Breast epithelium (tissue), 4 donors: ENCODE measurements at places on chromosomes 4 and X. TPM values are rescaled to one million over a fixed set of nuclear protein-coding genes. Genes with fewer than 3 reads are reported as not detected.

DNA sequence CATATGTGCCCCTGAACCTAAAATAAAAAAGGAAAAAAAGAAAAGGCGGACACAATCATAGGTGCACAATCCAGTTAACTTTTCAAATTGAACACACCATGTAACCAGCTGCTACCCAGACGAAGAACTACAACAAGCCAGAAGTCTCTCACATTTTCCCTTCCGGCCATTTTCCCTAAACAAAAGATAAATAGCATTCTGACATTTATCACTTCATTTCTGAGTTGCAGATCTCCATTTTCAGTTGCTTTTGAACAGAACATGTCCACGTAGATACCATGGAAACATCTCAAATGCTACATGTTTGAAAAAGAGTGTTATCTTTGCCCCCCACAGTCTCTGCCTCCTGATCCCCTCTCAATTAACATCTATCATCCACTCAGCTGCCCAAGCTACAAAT lies 29.2 kb upstream of the CABS1 start:
- DNase-seq, result no peak

- DNase-seq, result no peak
Observed at GRCh38 chr4:26621366-26621765, 37.5 kb downstream of the TBC1D19 start.

DNA sequence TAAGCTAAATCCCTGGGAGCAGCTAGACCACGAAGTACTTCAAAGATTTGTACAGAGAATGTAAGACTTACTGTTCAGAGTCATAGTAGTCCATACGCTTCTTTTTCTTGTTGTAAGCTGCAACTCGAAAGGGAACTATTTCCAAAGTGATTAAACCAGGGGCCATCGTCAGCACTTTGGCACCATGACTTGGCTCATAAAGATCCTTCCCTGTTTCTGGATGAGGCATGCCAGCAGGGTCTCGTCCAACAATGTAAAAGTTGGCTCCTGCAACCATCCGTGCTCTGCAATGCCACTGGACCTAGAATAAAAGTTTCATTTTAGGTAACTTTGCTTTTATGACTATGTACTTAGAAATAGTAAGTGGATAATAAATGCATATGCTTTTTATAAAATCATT lies 88.5 kb downstream of the PAPSS1 start:
- DNase-seq, result no peak

GRCh38 chr4:187908079-187908561 lies 87.5 kb upstream of the ZFP42 start:
- DNase-seq, result no peak

DNA sequence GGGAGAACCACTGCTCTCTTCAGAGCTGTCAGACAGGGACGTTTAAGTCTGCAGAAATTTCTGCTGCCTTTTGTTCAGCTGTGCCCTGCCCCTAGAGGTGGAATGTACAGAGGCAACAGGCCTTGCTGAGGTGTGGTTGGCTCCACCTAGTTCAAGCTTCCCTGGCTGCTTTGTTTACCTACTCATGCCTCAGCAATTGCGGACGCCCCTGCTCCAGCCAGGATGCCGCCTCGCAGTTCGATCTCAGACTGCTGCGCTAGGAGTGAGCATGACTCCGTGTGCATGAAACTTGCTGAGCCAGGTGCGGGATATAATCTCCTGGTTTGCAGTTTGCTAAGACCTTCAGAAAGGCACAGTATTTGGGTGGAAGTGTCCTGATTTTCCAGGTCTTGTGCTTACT lies 70.9 kb downstream of the MAGEB5 start:
- DNase-seq, result no peak

- no peak for DNase-seq
Observed at GRCh38 chr4:182918044-182918607, 940 bp upstream of the DCTD start.

DNA sequence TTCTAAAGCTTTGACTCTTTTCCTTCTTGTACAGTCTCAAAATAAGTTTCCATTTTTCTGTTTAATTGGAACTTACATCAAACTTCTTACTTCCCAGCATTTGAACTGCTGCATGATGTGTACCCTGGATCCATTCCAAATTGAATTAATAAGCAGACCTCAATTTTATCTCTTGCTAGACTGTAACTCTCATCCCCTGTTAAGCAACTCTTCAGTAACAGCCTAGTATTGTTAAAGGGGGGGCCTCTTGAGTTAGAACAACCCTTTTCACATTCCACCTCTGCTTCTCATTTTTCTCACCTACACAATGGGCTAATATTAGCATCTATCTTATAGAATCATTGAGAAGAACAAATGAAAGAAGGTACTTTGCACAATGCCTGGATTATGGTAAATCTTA lies 169.4 kb downstream of the IL1RAPL1 start:
- no peak for DNase-seq

DNA sequence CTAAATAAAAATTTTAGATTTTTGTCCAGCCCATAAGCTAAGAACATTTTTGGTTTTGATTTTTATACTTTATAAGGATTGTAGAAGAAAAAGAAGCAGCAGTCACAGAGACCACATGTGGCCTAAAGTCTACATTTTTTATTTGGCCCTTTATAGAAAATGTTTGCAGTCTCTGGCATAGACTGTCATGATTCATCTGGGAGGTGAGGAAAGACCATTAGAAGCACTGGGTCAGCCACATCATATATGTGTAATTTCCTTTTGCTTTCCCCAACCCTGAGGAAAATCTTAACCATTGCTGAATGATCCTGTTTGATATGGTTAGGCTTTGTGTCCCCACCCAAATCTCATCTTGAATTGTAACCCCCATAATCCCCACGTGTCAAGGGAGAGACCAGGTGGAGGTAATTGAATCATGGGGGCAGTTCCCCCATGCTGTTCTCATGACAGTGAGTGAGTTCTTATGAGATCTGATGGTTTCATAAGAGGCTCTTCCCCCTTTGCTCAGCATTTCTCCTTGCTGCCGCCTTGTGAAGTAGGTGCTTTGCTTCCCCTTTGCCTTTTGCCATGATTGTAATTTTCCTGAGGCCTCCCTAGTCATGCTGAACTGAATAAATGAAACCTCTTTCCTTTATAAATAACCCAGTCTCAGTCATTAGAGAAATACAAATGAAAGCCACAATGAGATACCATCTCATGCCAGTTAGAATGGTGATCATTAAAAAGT lies 12.1 kb upstream of the COPS4 start:
- DNase-seq, result no peak

GRCh38 chr4:4866124-4866865 lies 6.8 kb downstream of the MSX1 start:
- DNase-seq, result no peak

GRCh38 chrX:119273420-119274192 lies 37.5 kb downstream of the PGRMC1 start:
- DNase-seq, result no peak

GRCh38 chr4:73684097-73684496 lies 56.3 kb upstream of the CXCL8 start:
- no peak for DNase-seq

- DNase-seq, result no peak
Observed at GRCh38 chr4:3414421-3415279, 27.1 kb upstream of the HGFAC start.

DNA sequence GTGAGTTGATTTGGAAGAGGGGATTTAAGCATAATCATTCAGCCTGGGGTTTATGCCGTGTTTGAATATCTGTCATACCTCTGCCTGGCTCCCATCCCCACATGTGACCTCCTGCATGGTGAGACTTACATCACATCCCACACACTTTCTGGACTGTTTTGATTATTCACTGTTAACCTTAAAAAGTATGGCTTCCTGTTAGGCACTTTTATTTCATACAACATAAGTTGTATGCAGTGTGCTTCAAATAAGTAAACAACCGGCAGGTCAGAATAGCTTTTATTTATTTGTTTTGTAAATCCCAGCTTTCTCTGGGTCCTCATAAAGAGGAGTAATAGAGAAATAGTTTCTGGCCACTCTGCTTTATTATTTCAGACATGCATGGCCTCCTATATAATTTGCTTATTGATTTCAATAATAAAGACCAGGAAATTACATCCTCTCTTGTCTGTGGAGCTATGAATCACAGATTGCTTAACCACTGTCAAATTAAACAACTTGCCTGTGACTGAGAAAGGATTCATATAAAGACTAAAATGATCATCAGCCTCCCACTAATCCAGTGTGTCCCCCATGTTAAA lies 376.8 kb upstream of the ZFP42 start:
- no peak for DNase-seq

- no peak for DNase-seq
Observed at GRCh38 chr4:11428231-11428898, at the start of gene HS3ST1. HS3ST1 (minus strand) TSS chr4:11428894; CDS start chr4:11400005, 28,889 bp downstream.

DNA sequence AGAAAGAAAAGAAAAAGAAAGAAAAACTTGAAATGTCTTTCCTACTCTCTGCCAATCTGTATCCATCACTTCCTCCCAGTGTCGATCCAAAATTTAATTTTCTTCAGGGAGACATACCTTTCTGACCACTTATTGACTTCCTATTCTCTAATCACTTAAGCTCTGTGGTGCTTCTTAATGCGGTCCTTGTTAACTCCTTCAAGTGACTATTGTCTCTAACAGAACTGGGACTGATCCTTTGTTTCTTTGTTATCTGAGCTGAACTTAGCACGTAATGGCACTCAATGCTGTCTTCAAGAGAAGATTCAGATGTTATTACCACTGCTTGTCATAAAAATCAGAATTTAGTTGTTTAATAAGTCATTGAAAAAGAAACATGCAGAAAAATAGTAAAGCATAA lies 31.2 kb downstream of the LARP7 start:
- DNase-seq, result no peak

DNA sequence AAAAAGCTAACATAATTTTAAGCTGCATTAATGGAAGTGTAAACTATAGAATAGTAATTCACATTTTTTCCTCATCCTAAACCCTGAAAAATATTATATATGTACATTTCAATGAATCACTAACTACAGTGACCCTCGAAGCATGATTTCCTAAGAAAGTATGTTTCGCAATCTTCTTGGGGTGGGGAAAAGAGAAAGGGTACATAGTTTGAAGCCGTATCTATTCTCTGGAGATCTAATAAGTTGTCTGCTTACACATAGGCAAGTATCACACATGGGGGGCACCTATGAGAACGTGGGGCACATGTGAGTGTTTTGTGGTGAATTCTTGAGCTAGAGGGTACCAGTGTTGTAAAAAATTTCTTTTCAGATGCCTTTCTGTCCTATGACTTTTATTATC lies 71.2 kb downstream of the JADE1 start:
- no peak for DNase-seq

- no peak for DNase-seq
Observed at GRCh38 chrX:97909245-97909644, 1025.5 kb downstream of the RPA4 start.

DNA sequence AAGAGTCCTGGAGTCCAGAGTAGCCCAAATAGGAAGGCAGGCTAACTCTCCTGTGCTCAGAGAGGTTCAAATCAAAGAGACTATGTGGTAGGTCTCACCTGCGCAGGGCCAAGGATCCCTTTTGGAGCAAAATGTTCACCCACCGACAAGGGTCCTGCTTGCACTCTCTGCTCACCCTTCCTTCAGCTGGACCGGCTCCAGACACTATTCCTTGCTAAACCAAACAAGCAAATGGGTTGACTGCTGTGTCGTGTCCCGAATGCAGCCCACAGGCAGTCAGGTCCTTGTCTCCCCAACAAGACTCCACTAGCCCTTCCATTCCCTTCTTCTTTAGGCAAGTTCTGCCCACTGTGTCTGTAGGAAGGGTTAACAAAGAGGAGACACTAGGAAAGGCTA lies 760 bp downstream of the TRMT2B start:
- DNase-seq, result no peak

GRCh38 chr4:1241936-1242505 lies 6.9 kb downstream of the CTBP1 start:
- DNase-seq, result peak; percentile 10

- no peak for DNase-seq
Observed at GRCh38 chr4:110526589-110526988, 50.6 kb downstream of the ENPEP start.

DNA sequence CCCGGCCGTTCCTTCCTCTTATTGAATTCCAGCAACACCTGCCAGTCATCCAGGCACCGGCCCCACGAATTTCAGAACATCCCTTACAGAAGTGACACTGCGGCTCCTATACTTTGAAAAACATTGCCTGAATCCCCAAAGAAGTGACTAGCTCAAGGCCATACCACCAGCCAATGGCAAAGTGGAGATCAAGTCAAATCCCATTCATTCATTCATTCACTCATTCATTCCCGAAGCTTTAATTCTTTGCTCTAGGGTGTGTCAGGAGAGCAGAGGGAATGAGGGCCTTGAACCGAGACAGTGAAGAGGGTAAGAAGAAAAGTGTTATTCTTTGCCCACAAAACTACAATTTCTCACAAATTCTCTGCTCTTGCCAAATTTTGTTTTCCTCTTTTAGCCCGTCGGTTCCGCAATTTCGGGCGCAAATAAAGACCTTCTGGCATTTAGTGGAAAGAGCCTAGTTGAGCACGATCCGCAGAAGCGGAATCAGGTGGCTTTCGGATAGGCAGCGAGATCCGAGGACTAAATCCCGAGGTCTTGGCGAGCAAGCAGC lies 824 bp upstream of the HMGB3 start:
- no peak for DNase-seq

DNA sequence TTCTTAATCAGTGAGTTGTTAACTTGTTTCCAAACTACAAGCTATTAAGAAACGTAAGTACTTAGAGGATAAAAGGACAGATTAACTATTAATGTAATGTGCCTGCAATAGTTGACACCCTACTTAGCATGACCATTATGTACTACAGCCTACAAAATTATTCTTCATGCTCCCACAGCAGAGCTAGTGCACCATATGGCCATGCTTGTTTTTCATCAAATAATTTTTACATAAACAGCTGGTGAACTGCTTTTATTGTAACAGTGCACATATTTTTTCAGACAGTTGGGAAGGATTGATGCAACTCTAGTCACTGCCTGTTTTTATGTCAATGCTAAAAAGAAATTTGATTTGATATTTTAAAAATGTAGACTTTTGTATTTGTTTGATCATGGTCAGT lies 10.2 kb upstream of the MAGEB10 start:
- DNase-seq, result no peak

- no peak for DNase-seq
Observed at GRCh38 chr4:145812919-145813318, 125.7 kb downstream of the ZNF827 start.

The RGN gene
- total RNA-seq, result 3.8 TPM

The OTUD6A gene
- total RNA-seq, result not detected

The F8A1 gene
- total RNA-seq, result 3.2 TPM

The FOXO4 gene
- 30.1 TPM for total RNA-seq

The ETDC gene
- not detected for total RNA-seq

The RAB39B gene
- total RNA-seq, result 1.3 TPM

The ADRA2C gene
- 3.5 TPM for total RNA-seq

The CAPN6 gene
- 5.6 TPM for total RNA-seq

The PRR32 gene
- total RNA-seq, result not detected

The IDH3G gene
- total RNA-seq, result 76.5 TPM
